T1000 (cell line): ENCODE measurements at places on chromosomes 2 and 18.

DNA sequence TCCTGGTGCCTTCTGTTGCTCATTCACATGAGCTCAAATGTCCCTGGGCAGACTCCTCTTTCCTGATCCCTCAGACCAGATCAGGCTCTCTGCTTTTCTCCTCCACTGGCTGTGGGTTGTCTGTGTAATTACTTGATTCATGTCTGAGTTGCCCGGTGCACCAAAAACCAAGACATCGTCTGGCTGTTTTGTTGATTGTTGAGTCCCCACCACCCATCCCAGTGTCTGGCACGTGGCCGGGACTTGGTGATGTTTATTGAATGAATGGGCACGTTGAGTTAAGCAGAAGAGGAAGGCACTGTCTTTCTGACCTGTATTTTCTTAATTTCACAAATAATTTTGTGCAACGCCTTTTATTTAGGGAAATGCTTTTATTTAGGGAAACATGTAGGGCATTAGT lies 499.1 kb upstream of the HS6ST1 start:
- no peak for DNase-seq

- DNase-seq: no peak
These were observed 93.4 kb downstream of the PPP1R1C start for GRCh38 chr2:182078988-182079602.

GRCh38 chr18:22320771-22321170 lies 96.9 kb downstream of the CTAGE1 start:
- DNase-seq: no peak

- DNase-seq: no peak
These were observed 33.5 kb downstream of the DAPL1 start for GRCh38 chr2:158828378-158829164.

GRCh38 chr2:108961796-108962195 lies 27.2 kb downstream of the EDAR start:
- DNase-seq: no peak

- DNase-seq: no peak
These were observed 88.5 kb upstream of the COPS8 start for GRCh38 chr2:236997069-236997715.

GRCh38 chr2:170647741-170648436 lies 67.2 kb upstream of the SP5 start:
- no peak for DNase-seq

GRCh38 chr2:234607691-234608090 lies 110.8 kb upstream of the ARL4C start:
- DNase-seq: no peak

GRCh38 chr2:62187246-62187645 lies 8.7 kb upstream of the B3GNT2 start:
- no peak for DNase-seq

GRCh38 chr18:48410095-48410920 lies 1.1 kb upstream of the ZBTB7C start:
- DNase-seq: peak; percentile 55

GRCh38 chr2:42794271-42795046 lies 2.1 kb upstream of the HAAO start:
- no peak for DNase-seq

- no peak for DNase-seq
These were observed 106.3 kb upstream of the GATA6 start for GRCh38 chr18:22063102-22063501.

- no peak for DNase-seq
These were observed 2.0 kb upstream of the PRKCE start for GRCh38 chr2:45649462-45649857.

DNA sequence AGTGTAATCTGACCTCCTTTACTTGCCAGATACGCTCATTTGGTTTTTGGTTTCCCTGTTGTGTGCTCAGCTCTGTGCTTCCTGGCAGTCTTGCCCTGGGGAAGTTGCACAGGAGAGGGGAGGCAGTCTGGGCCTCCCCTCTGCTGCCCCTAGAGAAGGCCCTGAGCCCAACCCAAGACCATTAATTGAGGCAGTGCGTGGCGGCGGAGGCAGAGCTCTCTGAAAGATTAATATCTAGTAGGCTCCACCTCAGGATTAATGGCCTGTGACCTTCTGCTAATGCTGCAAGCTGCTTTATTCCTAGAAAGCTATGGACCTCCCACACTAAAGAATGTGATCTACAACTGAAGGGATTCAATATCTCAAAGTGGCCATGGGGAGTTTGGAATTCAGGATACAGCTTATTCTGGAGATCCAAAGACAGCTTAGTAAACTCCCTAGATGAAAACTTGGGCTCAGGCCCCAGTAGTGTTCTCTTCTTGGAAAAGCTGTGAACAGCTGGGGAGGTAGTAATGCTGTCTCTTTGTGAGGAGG lies 41.4 kb upstream of the MAPRE2 start:
- DNase-seq: no peak

GRCh38 chr18:8462651-8463185 lies 146.5 kb upstream of the RAB12 start:
- no peak for DNase-seq

DNA sequence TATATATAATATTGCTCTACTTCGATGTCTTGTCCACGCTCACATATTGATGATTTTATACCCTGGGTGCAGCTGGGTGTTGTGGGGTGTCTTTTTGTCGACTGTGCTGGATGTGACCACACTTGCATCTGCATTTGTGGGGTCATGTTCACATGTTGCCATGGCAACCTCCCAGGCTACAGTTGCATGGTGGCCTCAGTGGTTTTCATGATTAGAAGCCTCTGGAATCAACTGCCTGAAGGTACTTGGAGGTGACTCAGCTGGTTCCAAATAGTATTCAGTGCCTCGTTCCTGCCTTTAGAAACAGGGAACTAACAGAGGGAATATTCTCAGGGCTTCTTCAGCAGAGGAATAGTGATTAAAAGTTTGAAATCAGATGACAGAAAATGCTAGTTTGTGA lies 166.3 kb upstream of the NYAP2 start:
- DNase-seq: peak; percentile 15

- DNase-seq: no peak
These were observed 87.6 kb downstream of the ALPK2 start for GRCh38 chr18:58541146-58541788.

- DNase-seq: no peak
These were observed 198.5 kb downstream of the UBE2E3 start for GRCh38 chr2:181178823-181179412.
